M059J (cell line): ENCODE measurements at places on chromosomes 7 and 10. TPM values are rescaled to one million over a fixed set of nuclear protein-coding genes. Genes with fewer than 3 reads are reported as not detected.
A peak's percentile ranks its signal among the peaks of the same experiment; 100 is the strongest.

MACROH2A2 gene
- 2.1 TPM in 2 replicates for total RNA-seq

GBX1 gene
- total RNA-seq = not detected in 2 replicates

DNA sequence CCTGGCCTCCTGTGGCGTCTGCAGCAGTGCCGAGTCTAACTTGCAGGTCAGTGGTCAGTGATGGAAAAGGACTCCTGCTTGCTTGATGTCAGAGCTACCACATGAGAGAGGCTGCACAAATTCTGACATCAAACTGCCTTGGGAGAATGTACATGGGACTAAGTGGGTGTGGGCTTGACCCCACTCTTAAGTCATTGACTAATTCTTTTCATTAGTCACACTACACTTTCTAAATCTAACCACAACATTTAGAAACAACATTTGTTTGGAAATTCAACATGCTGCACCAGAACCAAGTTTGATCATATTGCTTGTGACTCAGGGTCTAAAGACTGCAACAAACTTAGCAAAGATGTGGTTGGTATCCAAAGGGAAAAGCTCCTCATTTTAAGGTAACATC, 24.4 kb upstream of the CDC14C start:
- peak; percentile 38 for DNase-seq

DNA sequence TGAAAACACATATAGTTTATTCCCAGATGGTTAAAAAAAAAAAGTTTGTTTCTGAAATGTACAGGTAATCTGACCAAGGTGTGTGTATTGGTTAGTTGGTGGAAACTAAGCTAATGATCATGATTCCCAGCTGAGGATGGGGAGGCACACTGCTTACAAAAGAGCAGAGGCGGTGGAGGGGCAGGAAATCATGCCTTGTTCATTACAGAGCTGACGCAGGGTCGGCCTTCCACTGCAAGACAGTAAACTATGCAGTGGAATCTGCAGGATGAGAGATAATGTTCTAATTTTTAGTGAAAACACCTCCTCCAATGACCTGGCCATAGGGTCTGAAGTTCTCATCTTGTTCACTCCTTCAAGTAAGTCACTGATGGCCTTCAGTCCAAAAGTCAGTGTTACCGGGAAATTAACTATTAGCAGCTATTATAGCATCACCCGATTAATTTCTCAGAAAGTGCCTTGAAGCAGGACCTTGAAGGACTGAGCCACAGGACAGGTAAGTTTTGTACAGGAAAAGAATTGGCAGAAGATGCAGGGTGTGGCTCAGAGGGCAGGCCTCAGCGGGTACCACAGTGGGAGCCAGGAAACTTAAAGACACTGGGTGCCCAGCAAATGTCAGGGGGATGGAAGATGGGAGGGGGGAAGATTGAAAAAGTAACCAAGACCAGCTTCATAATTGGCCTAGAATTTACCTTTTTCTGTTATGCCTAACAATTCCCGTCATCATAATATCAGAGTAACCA, 36.0 kb downstream of the MYOF start:
- DNase-seq = no peak
